ENCODE measurements at places on chromosomes 7 and 10. TPM values are rescaled to one million over a fixed set of nuclear protein-coding genes. Genes with fewer than 3 reads are reported as not detected.

The TAS2R41 gene
- 1.3 TPM for total RNA-seq

The CRHR2 gene
- not detected for total RNA-seq

The HTR5A gene
- under 0.01 TPM for total RNA-seq

The ADAMTS14 gene
- 3.0 TPM for total RNA-seq

The ATOH7 gene
- total RNA-seq: 0.27 TPM

The TLX1 gene
- total RNA-seq: not detected

DNA sequence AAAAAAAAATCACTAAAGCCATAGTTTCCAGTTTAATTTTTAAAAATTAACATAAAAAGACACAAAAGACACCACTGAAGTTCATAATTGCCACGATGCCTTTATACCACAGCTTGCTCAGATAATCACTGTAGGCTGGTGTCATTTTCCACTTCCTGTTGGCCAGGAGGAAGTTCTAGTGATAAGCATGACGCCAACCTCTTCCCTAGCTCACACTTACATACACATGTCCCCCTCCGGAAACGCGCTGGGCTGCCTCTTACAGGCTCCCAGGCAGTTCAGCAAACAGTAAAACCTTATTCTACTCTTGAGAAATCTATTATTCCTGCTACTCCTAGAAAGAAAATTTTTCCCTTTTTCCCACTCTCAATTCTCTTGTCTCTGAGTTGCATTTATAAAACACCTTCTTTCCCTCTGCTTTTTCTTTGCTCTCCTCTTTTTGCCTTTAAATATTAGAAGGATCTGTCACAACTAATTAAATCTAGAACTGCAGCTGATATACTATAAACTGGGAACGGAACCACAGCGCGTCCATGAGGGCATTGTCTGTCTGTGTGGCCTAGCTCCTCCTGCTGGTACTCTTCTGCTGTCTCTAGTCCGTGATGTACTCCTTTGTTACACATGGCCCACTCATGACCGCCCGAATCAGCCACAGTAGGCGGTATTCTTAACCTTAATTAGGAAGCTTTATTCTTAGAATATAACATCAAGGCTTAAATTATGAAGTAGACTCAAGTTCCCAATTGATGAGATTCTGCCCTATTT, 664.9 kb downstream of the CNTNAP2 start:
- peak; percentile 35 for DNase-seq

DNA sequence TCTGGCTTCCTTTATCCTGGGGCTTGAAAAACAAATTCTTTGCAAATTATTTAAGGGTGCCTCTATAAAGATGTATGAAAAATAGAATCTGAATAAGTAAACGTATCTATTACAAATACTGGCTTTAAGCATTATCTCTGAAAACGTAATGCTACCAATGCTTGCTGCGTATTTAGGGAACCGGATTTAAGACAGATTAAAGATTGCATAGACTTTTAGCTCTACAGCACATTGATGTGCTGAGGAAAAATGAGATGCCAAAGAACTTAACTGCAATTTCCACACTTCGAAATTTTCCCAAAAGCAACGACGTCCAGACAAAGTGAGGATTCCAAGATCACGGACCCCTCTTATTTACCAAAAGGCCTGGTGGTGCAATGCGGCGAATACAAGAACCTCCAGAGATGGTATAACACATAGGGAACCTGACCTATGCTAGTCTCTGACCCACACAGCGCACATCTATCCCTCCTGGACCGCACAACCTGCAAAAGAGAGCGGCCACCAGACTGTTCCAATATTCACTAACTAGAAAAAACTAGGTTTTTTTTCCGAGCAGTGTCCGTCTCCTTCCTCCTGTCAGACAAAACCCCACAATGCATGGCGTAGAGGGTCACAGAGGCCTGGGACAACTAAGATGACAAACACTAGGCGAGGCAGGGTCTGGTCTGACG, 34.3 kb upstream of the PHF14 start:
- peak; percentile 34 for DNase-seq

DNA sequence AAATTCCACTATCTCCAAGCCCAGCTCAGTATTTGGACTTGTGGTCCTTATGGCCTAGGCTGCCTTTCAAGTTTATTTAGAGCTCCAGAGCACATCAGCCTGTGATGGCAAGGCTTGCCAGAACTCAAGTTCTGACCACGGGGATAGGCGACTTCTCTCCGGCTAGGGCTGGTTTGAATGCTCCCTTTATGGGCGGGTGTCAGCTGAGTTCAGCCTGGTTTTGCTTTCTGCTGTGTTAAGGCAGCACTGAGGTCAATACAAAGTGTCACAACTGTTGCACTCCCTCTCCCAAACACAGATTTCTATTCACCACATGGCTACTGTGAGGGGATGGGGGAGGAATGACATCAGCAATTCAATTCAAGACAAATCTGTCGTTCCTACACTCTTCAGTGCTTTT, 318.1 kb upstream of the MYO3A start:
- no peak for DNase-seq

- peak; percentile 38 for DNase-seq
Measured at GRCh38 chr7:7183061-7183837, 905 bp downstream of the C1GALT1 start.

DNA sequence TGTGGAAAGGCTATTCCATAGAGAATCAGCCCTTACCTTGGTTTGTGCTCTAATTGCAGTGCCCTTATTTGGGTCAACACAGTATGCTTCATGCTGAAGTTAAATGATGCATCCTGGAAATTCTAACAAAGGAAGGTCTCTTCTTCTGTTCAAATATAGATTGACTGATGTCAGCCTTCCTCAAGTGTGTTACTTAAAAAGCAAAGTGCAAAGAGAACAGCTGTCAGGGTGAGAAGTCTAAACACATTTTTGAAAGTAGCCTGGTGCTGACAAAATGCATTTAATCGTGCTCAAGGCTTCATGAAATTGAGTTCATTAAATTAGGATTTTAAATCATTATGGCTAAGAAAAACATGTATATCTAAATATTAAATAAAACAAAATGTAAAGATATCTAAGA, 19.5 kb downstream of the AGR2 start:
- no peak for DNase-seq

DNA sequence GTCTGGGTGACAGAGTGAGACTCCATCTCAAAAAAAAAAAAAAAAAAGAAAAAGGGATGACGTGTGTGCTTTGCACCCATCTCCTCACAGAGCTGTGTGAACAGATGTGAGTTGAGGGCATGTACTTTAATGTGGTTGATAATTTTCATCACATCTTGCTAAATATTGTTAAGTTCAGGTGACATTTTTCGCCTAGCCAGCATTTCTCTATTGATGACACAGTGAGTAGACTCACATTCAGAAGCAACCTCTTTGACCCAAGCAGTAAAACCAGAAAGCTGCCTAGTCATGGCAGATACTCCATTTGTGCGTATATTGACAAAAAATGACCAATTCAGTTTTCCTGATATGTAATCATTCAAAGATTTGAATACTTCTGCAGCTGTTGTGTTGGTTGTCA, 126.0 kb downstream of the ATRNL1 start:
- no peak for DNase-seq

- no peak for DNase-seq
Measured at GRCh38 chr10:67506083-67506756, 189.8 kb downstream of the CTNNA3 start.

GRCh38 chr7:101999393-101999792, 182.0 kb downstream of the CUX1 start:
- DNase-seq: no peak

- DNase-seq: no peak
Measured at GRCh38 chr10:24722131-24722675, 1.5 kb downstream of the ARHGAP21 start.

- no peak for DNase-seq
Measured at GRCh38 chr7:110541962-110542361, 549.0 kb upstream of the LRRN3 start.

DNA sequence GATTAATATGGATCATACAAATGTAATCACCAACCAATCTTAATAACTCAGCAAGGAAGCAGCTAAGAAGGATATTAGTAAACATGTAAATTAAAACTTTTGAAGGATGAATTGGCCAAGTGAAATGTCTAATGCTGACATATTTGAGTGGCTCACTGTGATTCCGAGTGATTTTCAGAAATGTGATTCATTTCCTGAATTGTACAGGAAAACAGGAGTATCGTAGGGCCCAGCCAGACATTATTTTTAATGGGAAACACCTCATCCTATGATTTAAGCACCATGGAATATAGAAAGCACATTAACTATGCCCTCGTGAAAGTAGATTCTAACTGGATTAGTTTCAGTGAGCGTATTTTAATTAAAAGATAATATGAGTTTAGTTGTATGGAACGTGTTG, 82.3 kb downstream of the LHFPL3 start:
- no peak for DNase-seq

GRCh38 chr7:81725812-81726127, 44.1 kb downstream of the HGF start:
- no peak for DNase-seq

GRCh38 chr10:11264296-11265048, 246.8 kb downstream of the CELF2 start:
- DNase-seq: no peak

- peak; percentile 41 for DNase-seq
Measured at GRCh38 chr7:37405603-37406122, 43.0 kb downstream of the ELMO1 start.

DNA sequence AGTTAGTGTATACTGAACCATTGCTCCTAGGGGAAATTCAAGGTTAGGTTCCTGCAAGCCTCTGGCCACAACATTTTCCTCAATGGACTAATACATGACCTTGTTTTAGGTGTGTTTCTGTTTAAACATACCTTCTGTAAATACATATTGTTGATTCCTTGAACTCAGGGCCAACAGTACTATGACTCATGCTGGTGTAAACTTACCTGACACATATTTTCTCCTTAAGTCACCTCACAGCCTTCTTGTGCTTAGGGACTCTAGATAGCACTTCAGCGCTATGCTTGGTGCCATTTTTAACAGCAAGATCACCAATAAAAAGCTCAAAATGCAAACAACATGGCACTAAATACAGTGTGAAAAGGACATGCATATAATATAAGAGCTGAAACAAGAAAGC, 176.4 kb downstream of the TAX1BP1 start:
- DNase-seq: no peak

GRCh38 chr10:102413053-102413705, 5.4 kb downstream of the PSD start:
- no peak for DNase-seq

- DNase-seq: no peak
Measured at GRCh38 chr7:94763268-94763667, 107.3 kb upstream of the SGCE start.

- no peak for DNase-seq
Measured at GRCh38 chr7:26307791-26308190, 16.1 kb downstream of the SNX10 start.

- DNase-seq: no peak
Measured at GRCh38 chr10:15897287-15897686, 37.0 kb upstream of the MINDY3 start.

GRCh38 chr10:110804376-110804775, 67.4 kb upstream of the PDCD4 start:
- DNase-seq: peak; percentile 36

DNA sequence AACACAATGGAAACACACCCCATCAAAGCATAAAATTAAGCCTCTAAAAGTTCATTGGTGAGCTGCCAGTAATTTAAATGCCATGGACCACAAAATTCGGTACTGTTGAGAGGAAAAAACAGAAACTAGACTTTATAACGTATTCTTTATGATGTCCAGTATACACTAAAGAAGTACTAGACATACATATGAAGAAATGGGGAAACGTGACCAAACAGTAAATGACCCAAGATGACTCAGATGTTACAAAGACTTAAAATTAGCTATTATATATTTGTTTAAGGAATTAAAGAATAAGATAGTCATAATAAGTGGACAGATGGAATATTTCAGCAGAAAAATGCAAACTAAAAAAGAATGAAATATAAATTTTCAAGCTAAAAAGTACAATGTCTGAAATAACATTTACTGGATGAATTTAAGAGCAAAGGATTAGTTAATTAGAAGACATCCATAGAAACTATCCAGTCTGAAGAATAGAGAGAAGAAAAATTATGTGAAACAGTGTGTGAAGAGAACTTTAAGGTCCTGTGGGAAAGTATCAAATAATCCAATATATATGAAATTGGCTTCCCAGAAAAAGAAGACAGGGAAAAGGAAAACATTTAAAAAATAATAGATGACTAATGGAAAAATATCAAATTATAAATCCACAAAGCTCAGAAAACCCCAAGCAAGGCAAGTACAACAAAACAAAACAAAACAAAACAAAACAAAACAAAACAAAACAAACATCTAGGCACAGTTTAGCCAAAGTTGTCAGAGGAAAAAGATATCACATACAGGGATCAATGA, 69.4 kb downstream of the SAMD9 start:
- no peak for DNase-seq

GRCh38 chr7:63931057-63931600, 67.5 kb upstream of the ZNF722 start:
- DNase-seq: no peak

- no peak for DNase-seq
Measured at GRCh38 chr10:1310271-1310789, 254.1 kb downstream of the WDR37 start.

All from hematopoietic multipotent progenitor cell (in vitro differentiated cells).